Activated CD4-positive, alpha-beta memory T cell treated with anti-CD3 and anti-CD28 coated beads for 36 hours (primary cell): ENCODE measurements at places on chromosomes 11 and 22. TPM values are rescaled to one million over a fixed set of nuclear protein-coding genes. Genes with fewer than 3 reads are reported as not detected.

DNA sequence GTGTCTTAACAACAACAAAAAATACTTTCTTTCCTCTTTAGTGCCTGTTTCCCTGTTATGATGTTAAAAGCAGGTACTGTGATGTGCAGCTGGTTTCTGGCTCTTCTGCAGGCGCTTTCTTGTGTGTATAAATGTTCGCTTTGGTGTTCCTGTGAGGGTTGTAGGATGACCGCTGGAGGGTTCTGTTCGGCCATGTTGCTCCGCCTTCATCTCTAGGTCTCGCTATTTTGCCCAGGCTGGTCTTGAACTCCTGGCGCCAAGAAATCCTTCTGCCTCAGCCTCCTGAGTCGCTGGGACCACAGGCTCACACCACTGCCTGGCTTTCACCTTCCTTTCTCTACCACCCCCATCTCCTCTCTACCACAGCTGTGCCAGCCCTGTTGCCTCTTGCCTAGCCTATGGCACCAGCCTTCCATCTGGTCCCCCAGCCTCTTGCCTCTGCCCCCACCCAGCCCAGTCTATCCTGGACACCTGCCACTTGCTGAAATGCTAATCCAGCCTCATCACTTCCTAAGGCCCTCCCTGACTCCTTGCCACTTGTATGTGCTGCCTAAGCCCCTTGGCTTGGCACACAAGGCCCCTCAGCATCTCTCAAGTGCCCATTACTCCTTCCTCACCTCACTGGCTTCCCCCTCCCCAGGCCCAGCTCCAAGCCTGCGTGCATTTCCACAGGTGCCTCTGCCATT, 5.5 kb downstream of the LRRC74B start:
- H3K27me3 ChIP-seq = no peaks in the 10 kb centered on the region
- no peak overlapping the region for H3K4me3 ChIP-seq
- H3K4me1 ChIP-seq = peaks cover 8% of the 10 kb centered on the region
- H3K27ac ChIP-seq = no peak overlapping the region
- no peaks in the 10 kb centered on the region for H3K36me3 ChIP-seq

The CUL5 gene
- 30.7 TPM for total RNA-seq

GRCh38 chr22:36687516-36687915, 16.0 kb downstream of the CACNG2 start:
- DNase-seq = no peak
- H3K27ac ChIP-seq = no peak overlapping the region
- no peak overlapping the region for H3K4me3 ChIP-seq
- peaks cover 51% of the 10 kb centered on the region for H3K27me3 ChIP-seq

The DDI1 gene
- not detected for total RNA-seq

GRCh38 chr22:28896611-28897010, 13.2 kb downstream of the ZNRF3 start:
- H3K27me3 ChIP-seq = peaks cover 7% of the 10 kb centered on the region
- H3K36me3 ChIP-seq = no peaks in the 10 kb centered on the region
- no peak overlapping the region for H3K27ac ChIP-seq
- no peak overlapping the region for H3K4me3 ChIP-seq

DNA sequence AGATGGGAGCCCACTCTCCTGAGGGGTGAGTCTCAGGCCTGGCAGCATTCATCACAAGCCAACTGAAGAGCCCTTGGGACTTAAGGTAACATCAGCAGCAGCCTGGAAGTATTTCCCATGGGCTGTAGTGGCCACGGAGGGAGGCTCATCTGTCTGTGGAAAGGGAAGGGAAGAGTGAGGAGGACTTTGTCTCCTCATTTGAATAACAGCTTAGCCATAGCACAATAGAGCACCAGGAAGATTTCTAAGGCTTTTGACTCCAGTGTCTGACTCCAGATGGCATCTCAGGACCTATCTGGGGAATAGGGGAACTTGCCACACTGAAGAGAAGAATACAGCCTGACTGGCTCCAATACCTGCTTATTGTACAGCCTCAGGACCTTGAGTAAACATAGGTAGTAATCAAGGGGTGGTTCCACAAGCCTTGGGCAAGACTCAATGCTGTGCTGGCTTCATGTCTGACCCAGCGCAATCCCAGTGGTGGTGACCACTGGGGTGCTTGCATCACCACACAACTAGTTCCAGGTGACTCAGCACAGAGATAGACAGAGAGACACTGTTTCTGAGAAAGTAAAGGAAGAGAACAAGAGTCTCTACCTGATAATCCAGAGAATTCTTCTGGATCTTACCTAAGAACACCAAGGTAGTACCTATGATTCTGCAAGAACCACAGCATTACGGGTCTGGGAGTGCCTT, 510.5 kb upstream of the CCDC179 start:
- no peaks in the 10 kb centered on the region for H3K36me3 ChIP-seq
- no peaks in the 10 kb centered on the region for H3K27me3 ChIP-seq
- no peak for DNase-seq
- H3K27ac ChIP-seq = no peak overlapping the region
- no peaks in the 10 kb centered on the region for H3K4me1 ChIP-seq
- H3K4me3 ChIP-seq = no peak overlapping the region

GRCh38 chr11:33718440-33718839, 17.8 kb downstream of the CD59 start:
- H3K27ac ChIP-seq = no peak overlapping the region
- no peak for DNase-seq
- peaks cover 30% of the 10 kb centered on the region for H3K36me3 ChIP-seq
- H3K4me3 ChIP-seq = no peak overlapping the region

DNA sequence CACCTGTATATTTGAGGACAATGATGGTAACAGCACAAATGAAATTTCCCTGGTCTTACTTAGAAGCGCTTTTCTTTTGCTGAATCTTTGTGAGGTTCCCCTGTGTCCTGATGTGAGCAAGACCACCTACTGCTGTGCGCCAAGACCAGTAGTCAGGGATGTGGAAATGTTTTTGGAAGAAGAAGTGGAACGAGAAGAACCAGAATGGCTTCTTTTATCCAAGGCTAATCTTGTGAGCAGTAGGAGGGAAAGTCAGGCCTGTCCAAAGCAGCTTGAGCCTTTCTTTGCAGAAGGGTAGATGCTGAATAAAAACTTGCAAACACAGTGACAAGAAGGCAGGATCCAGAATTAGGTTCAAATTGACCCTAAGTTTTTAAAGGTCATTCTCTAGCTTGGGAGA, 223.0 kb downstream of the FAT3 start:
- no peaks in the 10 kb centered on the region for H3K36me3 ChIP-seq
- H3K27ac ChIP-seq = no peak overlapping the region
- no peak for DNase-seq
- H3K4me1 ChIP-seq = no peaks in the 10 kb centered on the region

DNA sequence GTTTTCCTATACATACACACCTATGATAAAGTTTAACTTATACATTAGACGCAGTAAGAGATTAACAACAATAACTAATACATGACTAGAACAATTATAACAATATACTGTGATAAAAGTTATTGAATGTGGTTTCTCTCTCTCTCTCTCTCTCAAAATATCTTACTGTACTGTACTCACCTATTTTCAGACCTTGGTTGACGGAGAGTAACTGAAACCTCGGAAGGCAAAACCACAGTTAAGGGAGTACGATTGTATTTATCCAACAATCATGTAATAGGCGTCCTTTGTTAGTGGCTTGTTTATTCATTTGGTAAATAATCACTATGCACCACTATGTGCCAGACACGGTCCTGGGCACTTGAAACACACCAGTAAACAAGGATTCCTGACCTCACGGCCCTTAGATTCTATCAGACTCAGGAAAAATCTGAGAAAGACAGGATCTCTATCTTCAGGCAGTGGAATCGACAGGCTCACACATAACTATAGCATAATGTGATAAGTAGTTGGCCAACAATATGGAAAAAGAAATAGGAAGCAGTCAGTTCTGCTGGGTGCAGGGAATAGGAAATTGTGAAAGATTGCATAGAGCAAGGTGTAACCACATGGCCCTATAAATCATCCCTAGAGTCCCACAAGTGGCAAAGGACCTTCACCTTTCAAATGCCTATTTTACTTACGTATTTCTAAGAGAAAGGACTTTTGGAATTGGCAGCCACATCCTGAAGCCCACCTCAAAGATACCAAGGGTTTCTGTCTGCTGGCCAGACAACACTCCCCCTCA, 12.0 kb downstream of the ETS1 start:
- DNase-seq = no peak
- peaks cover 45% of the 10 kb centered on the region for H3K4me1 ChIP-seq
- H3K36me3 ChIP-seq = no peaks in the 10 kb centered on the region

The TESMIN gene
- 7.3 TPM for total RNA-seq

DNA sequence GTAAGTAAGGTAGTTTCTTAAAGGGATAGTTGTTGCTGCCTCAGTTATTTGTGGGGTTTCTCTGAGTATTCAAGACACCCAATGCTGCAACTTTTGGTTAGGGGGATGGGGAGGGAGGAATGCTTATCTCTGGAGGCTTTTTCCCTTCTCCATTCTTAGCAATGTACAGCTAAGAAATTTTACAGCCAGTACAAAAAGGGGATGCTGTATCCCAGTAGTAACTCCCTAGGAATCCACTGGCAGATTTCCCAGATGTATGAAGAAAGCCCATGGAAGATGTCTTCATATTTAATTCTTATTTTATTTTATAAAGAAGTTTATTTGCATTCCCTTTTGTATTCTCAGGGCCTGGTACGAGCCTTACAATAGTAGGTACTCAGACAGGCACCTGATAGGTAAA, 154.8 kb downstream of the ENTHD1 start:
- no peaks in the 10 kb centered on the region for H3K4me1 ChIP-seq
- no peaks in the 10 kb centered on the region for H3K27me3 ChIP-seq
- no peak overlapping the region for H3K27ac ChIP-seq
- H3K36me3 ChIP-seq = no peaks in the 10 kb centered on the region
- DNase-seq = no peak

GRCh38 chr11:106614262-106614661, 404.0 kb downstream of the GUCY1A2 start:
- no peaks in the 10 kb centered on the region for H3K4me1 ChIP-seq
- no peak overlapping the region for H3K4me3 ChIP-seq
- DNase-seq = no peak
- no peak overlapping the region for H3K27ac ChIP-seq
- no peaks in the 10 kb centered on the region for H3K27me3 ChIP-seq

The FOLR2 gene
- not detected for total RNA-seq

- no peak for DNase-seq
- peaks cover 6% of the 10 kb centered on the region for H3K27me3 ChIP-seq
- H3K4me3 ChIP-seq = no peak overlapping the region
- no peaks in the 10 kb centered on the region for H3K4me1 ChIP-seq
Measured at GRCh38 chr22:47251911-47252310, 489.5 kb downstream of the TBC1D22A start.

The TLCD5 gene
- 1.0 TPM for total RNA-seq
